Spleen (tissue), 13 donors: ENCODE measurements at places on chromosomes 11 and 22.

DNA sequence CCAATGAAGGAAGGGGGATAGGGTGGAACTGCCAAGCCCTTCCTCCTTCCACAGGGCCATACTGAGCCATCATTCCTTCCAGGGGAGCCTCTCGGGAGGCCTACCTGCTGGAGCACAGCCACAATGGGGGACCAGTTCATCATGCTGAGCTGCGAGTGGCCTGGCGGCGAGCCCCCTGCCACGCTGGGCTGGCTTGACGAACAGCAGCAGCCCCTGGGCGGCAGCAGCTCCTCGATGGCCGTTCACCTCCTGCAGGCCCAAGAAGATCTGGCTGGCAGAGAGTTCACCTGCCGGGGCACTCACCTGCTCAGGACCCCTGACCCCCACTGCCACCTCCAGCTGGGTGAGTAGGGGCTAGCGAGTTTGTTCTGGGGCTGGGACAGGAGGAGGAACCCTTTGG, 5.9 kb downstream of the VSIG10L2 start:
- peak; percentile 58 for DNase-seq

GRCh38 chr11:42232673-42233072, 773.2 kb upstream of the LRRC4C start:
- DNase-seq: no peak

DNA sequence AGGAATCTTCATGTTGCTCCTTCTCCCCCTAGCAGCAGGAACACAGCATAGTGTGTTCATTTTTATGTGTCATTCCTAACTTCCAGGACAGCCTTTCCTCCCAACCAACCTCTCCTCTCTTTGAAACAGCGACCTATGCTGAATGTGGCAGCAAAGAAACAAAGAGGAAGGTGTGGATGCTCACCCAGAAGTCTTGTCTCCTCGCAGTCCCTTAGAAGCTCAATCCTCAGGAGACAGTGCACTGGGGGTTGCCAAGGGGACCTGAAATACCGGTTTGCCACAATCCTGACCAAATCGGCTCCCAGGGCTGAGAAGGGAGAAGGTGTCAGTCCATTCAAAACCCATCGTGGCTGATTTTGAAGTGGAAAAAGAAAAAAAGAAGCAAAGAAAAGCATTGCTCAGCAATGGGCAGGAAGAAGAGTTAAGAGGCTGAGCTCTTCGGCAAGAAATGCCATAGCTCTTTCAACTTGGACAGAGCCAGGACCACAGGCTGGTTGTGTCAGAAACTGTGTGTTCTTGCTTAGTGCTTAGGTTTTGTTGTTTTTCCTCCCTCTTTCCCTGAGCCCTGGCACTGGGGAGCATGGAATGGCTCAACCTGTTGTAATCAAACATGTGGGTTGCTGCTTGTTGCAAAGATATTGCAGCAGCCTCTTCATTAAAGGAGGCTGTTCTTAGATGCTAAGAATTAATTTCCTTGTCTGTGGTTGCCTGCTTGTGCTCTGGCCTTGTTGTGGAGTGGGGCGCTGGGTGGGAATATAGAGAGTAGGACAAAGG, 30.4 kb upstream of the TENM4 start:
- no peak for DNase-seq

- no peak for DNase-seq
These were observed 85.1 kb downstream of the DEPDC5 start for GRCh38 chr22:31838917-31839316.

- peak; percentile 35 for DNase-seq
These were observed 4.3 kb downstream of the SELENOM start for GRCh38 chr22:31103111-31103510.
